ENCODE measurements at places on chromosomes 12 and 14. TPM values are rescaled to one million over a fixed set of nuclear protein-coding genes. Genes with fewer than 3 reads are reported as not detected.

- DNase-seq: no peak
Measured at GRCh38 chr12:72234886-72235285, 37.3 kb upstream of the TRHDE start.

The MANSC4 gene
- total RNA-seq: not detected

- no peak for DNase-seq
Measured at GRCh38 chr14:36233217-36233616, 56.7 kb upstream of the PTCSC3 start.

GRCh38 chr12:79634957-79635471 lies 55.8 kb downstream of the PAWR start:
- DNase-seq: no peak

DNA sequence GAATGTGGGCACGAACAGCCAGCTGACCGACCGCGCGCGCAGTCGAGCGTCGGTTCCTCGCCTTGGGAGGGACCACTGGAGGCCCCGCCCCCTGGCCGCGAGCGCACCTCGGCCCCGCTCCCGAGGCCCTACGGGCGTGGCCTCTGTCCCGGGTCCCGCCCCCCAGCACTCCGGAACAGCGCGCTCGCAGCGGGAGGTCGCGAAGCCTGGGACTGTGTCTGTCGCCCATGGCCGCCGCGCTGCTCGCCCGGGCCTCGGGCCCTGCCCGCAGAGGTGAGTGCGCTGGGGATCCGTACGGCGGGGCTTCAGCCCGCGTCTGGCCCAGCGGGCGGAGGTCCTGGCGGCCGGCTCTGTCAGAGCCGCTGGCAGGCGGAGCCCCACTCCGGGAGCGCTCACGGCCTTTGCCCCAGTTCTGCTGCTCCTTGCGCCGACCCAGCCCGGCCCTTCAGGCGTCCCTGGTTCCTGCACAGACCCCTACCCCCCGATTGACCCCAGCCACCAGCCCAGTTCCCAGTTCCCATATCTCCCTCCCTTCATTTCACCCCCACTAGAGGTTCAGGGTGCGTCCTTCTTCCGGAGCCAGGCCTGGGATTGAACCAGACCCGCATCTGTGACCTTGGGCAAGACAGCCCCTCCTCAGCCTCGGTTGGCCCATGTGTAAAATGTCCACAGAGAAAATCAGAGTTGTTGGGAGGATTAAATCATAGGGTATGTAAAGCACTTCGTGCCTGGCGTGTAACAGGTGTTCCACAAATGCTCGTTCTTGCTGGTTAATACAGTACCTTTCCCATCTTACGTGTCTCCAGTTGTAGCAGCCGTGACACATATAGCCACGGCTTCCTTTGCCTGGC lies at the start of gene ACADS:
TSS of gene ACADS (plus strand) at position 168 of the 851 bp plus-strand sequence. CDS start at position 228, 60 bp downstream.
- peak; percentile 88 for DNase-seq

- no peak for DNase-seq
Measured at GRCh38 chr12:26647088-26647487, 185.9 kb downstream of the ITPR2 start.

The TROAP gene
- total RNA-seq: 1.3 TPM

DNA sequence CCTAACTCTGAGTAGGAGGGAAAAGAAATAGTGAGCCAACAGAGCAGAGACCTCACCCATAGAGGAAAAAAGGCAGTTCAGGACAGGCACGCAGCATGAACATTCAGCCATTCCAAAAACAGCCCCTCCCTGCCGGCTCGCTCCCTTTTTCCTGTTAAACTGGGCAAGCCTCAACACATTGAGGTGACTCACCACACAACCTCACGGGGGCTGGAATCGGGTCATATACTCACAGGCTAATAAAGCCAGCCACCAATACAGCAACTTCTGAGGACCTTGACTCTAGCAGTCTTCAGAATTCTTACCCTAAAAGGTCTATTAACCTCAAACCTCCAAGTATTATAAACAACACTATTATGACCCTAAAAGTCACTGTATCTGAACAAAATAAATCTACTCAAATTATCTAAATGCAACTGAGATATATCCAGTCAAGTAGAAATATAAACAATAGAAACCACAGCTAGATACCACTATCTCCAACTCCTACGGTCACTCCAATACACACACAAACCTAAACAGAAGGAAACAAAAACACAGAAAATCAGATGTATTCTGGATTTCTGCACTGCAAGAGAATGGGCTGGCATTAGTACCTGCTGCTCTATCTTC lies 6.3 kb downstream of the YBX3 start:
- peak; percentile 90 for DNase-seq

GRCh38 chr12:132356691-132357622 lies 27.6 kb upstream of the GALNT9 start:
- peak; percentile 72 for DNase-seq

DNA sequence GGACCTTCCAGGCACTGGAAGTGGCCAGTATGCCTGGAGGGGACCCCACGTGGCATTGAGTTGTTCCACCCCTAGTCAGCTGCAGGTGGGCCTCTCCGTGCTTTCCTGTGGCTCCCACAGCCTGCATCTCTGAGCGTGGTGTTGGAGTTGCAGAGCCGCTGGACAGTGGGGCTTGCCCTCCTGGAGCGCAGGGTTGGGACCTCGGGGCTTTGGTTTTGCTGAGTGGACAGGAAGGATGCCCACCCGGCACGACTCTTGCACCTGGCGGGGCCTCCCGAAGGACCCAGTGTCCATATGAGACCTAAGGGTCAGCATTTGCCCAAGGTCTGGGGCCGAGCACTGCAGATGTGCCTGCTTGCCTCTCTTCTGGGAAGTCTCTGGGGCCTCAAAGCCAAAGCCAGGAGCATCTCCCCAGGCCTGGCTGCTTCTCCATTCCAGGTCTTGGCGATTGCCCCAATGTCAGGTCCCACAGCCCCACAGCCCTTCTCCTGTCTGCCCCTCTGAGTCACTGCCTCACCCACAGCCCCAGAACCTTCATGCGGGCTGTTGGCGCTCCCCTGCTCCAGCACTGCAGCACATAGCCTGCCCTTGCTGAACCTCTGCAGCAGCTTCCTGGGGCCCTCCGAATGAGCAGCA lies 1.5 kb downstream of the PACS2 start:
- DNase-seq: no peak

- no peak for DNase-seq
Measured at GRCh38 chr12:21773806-21774205, 700 bp downstream of the KCNJ8 start.

- no peak for DNase-seq
Measured at GRCh38 chr12:115320451-115320850, 636.5 kb upstream of the TBX3 start.

The RNASE3 gene
- not detected for total RNA-seq

GRCh38 chr14:34325493-34325892 lies 136.5 kb downstream of the SPTSSA start:
- DNase-seq: no peak

- DNase-seq: no peak
Measured at GRCh38 chr12:7907009-7907408, 29.0 kb downstream of the SLC2A3 start.

DNA sequence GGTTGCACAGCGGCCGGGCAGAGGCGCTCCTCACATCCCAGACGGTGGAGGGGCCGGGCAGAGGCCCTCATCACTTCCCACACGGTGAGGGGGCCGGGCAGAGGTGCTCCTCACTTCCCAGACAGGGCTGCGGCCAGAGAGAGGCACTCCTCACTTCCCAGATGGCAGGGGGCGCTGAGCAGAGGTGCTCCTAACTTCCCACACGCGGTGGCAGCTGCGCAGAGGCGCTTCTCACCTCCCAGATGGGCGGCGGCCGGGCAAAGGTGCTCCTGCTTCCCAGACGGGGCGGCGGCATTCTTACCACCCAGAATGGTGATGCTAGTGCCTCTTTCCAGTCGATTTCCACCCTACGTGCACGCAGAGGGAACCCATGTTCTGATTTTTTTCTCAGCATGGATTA lies 304.4 kb downstream of the RGS6 start:
- DNase-seq: no peak

- DNase-seq: no peak
Measured at GRCh38 chr12:117679776-117680175, 289.0 kb downstream of the KSR2 start.

DNA sequence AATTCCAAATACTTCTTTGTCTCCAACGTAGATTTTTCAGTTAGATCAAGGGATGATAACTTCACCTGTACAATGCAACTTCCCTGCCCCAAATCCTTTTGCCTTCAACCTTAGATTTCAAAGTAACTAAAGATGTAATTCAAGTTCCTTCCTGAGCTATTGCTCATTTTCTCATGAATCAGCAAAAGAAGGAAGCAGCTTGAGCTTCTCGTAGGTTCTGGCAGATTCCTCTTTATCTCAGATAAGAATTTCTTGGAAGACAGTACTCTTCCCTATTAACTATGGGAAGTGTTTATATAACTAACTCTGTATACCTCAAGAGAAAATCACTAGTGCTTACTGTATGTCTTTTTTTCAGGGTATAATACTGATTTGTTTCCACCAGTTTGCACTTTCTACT lies 203.8 kb downstream of the RASSF9 start:
- DNase-seq: no peak

DNA sequence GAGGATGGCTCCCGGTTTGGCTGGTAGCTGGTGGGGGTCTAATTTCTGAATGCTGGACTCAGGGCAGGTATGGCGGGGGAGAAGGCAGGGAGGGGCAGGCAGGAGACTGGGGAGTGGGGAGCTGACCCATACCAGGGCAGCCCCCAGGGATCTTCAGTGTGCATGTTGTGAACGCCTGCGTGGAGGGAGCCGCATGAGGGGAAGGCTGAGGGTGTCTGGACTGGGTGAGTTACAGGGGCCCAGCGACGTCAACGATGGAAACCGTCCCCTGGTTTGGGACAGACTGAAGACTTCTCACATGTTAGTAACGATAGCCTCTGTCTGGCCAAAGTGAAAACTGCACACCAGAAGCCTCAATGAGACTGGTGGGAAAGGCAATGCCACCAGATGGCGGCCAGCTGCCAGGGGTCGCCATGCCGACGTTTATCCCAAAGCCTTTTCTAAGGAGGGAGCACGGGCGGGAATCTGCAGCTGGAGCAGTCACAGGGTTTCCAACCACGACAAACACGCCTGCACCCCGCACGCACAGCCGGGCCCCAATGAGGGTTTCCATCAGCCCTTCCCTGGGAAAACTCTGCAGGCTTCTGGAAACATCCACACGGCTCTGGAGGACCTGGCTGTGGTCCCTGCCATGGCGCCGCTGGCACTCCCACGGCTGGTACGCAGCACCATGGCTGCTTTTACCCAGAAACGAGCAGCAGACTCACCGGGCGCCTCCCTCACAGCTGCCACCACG lies 14.0 kb downstream of the PGAM5 start:
- no peak for DNase-seq

The ING4 gene
- total RNA-seq: 39.3 TPM

- no peak for DNase-seq
Measured at GRCh38 chr14:34424488-34424887, 37.6 kb downstream of the SPTSSA start.
